NCI-H1048 (cell line): ENCODE measurements at places on chromosomes 5 and 9.

GRCh38 chr5:94748212-94748611, 129.7 kb downstream of the SLF1 start:
- DNase-seq: no peak

DNA sequence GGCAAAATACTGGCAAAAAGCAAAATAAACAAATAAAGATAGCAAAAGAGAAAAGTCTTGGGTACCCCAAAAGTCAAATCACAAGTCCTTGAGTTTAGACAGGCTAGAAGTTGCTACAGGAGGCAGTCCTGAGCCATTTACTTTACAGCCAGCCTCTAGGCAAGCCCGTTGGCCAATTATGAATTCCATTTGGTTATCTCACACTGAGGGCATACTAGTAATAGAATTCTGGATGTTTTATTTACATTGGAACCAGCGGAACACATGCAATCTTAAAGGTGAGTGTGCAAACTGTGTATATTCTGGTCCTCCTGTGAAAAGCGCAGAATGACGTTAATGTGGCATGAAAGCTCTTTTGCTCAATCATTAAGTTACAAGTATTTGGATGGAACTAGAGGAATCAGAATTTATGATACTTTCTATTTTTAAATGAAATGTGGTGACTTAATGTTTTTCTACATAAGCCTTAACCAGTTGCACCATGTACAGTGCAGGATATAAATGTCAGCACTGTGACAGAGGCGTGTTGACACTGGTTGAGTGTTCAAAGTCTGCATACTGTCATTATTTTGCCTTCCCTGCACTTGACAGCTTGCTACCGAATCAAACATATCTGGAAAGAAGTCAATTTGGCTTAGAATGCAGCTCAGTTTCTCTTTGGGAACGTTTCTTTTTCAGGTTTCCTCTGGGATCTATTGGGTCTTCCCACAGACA, 7.9 kb downstream of the GDNF start:
- DNase-seq: no peak

DNA sequence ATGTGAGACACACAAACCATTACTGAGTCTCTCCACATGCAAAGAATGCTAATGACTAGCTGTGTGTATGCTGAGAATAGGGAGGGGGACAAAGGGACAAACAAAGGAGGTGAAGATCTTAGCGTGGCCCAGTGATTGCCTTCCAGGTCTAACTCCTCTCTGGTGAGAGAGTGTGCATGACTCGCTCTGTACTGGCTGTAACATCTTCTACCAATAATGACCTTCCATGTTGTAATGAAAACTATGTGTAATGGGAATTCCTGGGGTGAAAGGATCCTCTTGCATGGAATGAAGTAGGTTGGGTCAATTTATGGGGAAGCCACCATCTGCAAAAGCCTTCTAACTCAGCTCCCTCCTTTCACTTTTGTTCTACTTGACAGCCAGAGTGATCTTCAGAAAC, 24.4 kb upstream of the GPR151 start:
- DNase-seq: no peak

DNA sequence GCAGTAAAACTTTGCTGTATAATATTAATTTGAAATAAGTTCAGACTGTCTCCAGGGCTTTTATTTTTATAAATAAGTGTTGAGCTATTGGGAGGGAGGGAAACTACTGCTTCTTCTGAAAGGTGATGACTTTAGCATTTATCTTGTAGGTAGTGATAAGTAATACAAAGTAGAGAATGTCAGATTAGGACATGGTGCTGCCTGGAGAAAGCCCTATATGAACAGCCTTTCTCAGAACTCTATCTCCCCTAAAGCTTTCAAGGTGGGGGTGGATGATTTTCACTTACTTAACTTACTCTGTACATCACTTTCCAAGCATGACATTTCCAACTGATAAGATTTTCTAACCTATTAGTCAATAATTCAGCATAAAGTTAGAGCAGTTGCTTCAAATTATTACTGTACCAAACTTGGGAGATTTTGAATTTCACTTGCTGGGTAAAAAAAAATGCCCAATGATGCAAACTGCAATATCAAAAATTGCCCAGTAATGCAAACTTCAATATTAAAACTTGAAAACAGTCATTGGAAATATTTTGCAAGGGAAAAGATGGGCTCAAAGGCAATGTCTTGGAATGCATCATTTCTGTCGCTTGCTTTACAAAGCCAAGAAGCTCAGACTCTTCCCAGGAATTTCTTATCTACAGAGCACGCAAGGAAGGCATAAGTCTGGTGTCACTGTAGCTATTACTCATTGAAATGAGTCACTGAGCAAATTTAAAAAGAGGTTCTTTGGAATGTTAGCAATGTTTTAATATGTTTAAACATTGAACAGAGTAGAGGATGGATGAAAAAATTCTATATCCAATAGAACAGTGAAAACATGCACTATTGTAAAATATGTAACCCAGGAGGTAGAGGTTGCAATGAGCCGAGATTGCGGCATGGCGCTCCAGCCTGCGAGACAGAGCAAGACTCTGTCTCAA, 569.5 kb downstream of the PSAT1 start:
- no peak for DNase-seq

GRCh38 chr5:1002836-1003235, 5.8 kb upstream of the NKD2 start:
- no peak for DNase-seq

DNA sequence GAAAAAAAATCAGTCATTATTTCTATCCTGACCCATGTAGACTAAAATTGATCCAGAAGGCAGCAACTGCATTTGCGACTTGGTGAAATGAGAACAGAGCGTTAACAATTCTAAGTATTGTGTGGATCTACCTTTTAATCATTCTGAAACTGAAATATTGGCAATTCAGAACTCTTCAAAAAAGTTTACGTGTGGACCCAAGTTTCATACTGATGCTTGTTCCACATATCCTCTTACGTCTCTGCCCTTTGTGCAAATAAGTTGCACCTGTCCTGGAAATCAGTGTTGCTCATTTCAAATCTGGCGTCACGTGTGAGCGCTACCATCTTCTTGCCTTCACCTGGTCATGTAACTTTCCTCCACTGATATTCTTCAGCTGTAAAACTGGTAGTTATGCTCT, 74.7 kb downstream of the NTRK2 start:
- DNase-seq: no peak
